ENCODE measurements at places on chromosomes 13 and 19.
A peak's percentile ranks its signal among the peaks of the same experiment; 100 is the strongest.

DNA sequence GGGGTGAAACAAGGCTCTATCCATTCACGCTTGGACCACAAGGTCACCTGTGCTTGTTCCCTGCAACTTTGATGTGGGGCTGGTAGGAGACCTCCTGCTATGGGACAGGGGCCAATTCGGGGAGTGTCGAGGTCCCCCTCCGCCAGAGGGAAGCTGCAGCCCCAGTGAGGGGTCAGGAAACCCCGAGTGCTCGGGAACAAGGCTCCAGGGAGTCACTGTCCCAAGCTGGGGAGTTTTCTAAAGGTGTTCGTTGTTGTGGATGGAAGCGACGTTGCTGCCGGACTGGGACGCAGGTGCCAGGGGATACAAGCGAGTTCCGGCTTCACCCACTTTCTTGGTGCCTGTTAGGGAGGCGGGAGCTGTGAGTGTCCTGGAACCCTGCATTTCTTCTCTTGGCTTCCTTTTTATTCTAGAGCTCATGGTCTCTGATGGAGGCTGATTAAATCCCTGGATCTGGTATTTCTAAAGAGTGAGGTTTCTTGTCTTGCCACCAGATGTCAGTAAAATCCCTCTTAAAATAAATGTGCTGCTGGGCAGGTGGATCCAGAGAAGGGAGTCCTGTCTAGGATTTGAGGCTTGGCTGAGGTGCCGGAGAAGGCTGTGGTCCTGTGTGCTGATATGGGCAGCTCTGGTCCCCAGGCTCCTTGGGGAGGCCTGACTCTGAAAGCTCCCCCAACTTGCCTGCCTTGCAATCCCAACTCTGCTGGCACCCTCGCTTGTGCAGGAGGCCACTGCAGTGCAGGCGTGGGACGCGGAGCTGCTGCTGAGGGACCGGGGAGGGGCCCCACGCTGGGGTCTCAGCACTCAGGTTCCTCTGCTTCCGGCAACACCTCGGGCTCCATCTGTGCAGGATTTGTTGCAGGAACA, 153.9 kb downstream of the TEX29 start:
- DNase-seq = no peak

GRCh38 chr13:94800423-94800822, 88.1 kb upstream of the SOX21 start:
- no peak for DNase-seq

GRCh38 chr13:31765138-31765785, 25.9 kb downstream of the RXFP2 start:
- no peak for DNase-seq

DNA sequence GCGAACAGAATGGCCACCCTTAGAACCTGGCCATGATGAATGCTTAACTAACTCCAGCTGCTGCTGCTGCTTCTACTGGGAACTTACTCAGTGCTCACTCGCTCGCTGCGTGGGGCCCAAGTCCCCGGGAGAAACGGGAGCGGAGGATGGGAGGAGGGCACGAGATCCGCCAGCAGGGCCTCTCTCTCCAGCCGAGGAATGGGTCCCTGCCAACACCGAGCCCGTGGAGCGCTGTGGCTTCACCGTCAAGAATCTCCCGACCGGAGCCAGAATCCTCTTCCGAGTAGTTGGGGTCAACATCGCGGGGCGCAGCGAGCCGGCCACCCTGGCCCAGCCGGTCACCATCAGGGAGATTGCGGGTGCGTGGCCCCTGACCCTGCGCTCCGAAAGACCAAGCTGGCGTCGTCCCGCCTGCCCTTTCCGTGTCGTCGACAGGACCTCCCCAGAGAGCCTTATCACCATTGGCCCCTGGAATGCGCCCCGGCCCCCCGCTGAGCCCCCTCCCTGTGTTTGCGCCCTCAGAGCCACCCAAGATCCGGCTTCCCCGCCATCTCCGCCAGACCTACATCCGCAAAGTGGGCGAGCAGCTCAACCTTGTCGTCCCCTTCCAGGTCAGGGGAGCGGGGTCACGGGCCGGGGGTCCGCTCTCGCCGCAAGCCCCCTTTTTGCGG, 17.8 kb upstream of the EMC10 start:
- no peak for DNase-seq

GRCh38 chr13:43879755-43880181, at the start of gene LACC1:
Gene LACC1 (plus strand): TSS chr13:43879904. CDS start chr13:43880986, 1,082 bp downstream.
- peak; percentile 20 for DNase-seq

DNA sequence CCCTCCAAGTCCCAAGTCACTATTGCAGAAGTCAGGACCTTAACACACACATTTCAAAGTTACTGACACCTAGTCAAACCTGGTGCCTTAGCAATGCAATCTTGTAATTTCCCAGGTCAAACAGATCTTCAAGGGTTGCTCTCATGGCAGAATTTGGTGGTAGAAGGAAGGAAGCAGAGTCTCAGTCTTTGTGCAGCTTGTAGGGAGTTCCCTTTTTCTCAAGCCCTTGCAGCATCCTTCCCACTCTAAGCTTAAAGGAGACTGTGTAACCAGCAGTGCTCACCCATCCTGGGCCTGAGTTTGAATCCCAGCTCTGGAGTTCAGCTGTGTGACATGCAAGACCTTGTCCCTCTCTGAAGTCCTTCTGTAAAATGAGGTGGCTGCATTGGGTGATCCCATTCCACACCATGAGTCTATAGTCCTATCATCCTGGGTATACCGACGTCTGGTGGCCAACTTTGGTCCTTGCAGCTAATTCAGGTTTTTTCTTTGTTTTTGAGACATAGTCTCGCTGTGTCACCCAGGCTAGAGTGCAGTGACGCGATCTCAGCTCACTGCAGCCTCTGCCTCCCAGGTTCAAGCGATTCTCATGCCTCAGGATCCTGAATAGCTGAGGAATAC, 9.8 kb downstream of the SIGLEC10 start:
- DNase-seq = no peak

- no peak for DNase-seq
These were observed 1.2 kb downstream of the IZUMO4 start for GRCh38 chr19:2097886-2098327.

GRCh38 chr13:47564041-47564440, 437.0 kb downstream of the SUCLA2 start:
- DNase-seq = no peak

DNA sequence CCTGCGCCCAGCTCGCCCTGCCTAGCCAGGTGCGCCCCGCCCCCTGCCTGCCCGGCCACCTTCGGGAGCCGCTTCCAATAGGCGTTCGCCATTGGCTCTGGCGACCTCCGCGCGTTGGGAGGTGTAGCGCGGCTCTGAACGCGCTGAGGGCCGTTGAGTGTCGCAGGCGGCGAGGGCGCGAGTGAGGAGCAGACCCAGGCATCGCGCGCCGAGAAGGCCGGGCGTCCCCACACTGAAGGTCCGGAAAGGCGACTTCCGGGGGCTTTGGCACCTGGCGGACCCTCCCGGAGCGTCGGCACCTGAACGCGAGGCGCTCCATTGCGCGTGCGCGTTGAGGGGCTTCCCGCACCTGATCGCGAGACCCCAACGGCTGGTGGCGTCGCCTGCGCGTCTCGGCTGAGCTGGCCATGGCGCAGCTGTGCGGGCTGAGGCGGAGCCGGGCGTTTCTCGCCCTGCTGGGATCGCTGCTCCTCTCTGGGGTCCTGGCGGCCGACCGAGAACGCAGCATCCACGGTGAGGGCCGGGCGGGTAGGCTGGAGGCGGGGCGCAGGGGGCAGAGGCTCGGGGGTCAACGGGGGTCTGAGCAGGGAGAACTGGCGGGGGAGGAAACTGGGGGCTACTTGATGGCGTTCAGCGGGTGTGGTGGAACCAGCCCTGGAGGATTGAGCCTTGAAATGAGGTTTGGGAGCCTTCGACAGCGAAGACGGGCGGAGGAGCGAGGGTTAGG, at the start of gene SPINT2:
Gene SPINT2, plus strand, starts transcription at position 88 of the 727 bp plus-strand sequence. Its CDS starts 320 bp downstream, at position 408.
- DNase-seq = no peak

DNA sequence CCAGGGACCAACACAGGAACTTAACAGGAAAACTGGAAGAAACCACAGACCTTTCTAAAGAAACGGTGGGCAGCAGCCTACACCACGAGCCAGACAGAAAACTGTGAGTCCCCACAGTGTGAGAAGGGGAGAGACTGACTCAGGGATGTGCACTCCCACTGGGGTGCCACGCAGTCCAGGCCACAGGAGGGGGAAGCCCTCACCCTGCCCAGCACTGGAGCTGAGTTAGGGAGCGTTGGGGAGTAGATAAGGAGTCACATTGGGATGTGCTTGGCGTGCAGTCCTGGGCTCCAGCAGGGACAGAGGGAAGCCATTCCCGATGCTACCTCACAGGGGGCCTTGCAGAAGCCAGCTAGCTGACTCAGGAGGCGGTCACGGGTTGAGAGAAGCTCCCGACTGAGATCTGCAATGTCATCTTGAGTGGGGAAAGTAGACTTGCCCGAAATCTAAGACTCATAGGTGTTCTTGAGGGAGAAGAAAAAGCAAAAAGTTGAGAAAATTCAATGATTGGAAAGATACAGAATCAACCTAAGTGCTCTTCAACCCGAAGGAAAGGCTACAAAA, 17.3 kb downstream of the SIGLEC8 start:
- no peak for DNase-seq

GRCh38 chr19:28971049-28971448, 241.9 kb downstream of the UQCRFS1 start:
- DNase-seq = no peak

GRCh38 chr19:58277748-58278540, 811 bp upstream of the ZNF8 start:
- no peak for DNase-seq

DNA sequence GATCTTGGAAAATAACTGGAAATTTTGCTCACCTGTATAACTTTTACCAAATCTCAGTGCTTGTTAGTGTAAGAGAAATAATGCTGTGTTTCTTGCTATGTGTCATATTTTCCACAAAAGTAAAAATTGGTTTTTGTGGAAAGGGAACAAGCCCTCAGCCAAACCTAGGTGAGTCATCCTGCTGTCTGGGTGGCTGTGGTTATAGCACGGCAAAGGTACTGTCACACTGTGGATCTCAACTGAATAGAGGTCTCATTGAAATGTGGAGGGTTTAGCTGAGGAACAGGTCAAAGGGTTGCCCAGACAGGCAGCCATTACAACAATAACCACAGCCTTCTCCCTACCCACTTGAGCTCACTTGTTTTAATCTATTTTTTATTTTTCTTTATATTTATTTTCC, 338.8 kb upstream of the DACH1 start:
- DNase-seq = no peak

DNA sequence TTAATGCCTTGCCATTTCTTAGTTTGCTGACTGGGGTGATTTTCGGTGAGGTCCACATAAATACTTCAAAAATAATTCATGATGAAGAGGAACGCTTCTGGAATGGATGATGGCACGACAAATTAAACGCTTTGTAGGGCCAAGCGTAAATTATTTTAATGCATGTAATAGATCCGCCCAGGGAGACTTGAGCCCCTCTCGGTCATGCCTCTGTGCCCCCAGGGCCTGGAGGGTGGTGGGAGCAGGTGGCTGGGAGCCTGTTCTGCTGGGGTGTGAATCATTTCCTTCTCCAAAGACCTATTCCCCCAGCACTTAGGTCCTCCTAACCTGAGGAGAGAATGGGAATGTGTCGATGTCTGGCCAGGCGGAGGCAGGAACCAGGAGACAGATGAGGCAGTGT, 350.6 kb downstream of the ZNF536 start:
- no peak for DNase-seq

- DNase-seq = no peak
These were observed 13.4 kb downstream of the THOP1 start for GRCh38 chr19:2798733-2799132.

GRCh38 chr13:39688278-39688677, 32.8 kb downstream of the COG6 start:
- no peak for DNase-seq

DNA sequence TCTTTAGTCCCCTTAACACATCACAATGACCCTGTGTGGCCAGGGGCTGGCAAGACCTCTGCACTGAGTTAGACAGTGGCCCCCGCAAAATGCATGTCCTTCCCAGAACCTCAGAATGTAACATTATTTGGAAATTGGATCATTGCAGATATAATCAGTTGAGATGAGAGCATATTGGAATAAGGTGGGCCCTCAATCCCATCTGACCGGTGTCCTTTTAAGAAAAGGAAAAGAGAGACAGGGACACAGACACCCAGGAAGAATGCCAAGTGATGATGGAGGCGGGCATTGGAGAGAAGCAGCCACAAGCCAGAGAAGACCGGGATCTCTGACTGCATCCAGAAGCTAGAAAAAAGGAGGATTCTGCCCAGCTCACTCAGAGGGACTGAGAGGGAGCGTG, 1.8 kb downstream of the FAM187B start:
- DNase-seq = no peak

DNA sequence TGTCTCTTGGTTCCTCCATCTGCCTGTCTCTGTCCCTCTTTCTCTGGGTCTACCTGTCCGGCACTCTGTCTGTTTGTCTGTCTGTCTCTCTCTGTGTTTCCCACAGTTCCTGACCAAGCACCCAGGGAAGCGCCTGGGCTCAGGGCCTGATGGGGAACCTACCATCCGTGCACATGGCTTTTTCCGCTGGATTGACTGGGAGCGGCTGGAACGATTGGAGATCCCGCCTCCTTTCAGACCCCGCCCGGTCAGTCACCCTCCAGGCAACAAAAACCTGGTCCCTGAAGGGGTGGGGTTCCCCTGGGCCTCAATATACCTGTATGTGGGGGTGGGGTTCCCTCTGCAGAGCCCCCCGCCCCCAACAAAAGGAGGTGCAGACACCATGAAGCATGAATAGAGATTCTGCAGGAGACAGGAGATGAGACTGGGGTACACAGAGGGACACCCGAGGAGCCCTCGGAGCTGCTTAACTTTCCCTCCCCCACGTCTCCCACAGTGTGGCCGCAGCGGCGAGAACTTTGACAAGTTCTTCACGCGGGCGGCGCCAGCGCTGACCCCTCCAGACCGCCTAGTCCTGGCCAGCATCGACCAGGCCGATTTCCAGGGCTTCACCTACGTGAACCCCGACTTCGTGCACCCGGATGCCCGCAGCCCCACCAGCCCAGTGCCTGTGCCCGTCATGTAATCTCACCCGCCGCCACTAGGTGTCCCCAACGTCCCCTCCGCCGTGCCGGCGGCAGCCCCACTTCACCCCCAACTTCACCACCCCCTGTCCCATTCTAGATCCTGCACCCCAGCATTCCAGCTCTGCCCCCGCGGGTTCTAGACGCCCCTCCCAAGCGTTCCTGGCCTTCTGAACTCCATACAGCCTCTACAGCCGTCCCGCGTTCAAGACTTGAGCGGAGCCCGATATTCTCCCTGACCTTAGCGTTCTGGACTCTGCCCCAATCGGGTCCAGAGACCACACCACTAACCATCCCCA, 2.6 kb upstream of the CACNG7 start:
- peak; percentile 45 for DNase-seq

DNA sequence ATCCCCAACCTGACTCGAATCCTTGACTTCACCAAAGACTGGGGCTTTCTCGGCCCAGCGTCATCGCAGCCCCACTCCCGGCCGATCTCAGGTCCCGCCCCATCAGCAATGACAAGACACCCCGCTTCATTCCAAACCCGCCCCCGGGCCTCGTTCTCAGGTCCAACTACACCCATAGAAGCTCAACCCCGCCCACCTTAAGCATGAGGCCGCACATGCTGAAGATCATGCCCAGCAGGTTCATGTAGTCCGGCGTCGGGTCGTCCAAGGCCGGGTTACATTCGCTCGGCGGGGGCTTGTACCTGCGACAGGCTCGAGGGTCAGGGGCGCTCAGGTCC, 2.3 kb downstream of the WDR83 start:
- DNase-seq = peak; percentile 39

DNA sequence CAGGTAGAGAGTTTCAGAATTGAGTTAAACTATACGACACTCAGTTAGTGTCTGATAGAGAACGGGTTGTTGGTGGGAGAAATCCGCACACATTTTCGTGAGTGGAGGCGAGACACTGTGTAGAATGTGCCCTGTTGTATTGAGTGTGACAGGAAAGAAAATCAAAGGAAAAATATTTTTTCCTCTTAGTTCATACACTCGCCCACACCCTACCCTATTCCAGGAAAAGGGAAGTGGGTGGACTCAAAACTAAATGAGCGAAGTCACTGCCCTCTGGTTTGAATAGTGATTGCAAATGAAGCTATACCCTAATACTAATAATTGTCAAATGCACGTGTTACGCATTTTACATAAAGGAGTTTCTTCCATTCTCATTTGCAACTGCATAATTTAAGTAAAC, 2.0 kb downstream of the ZNF347 start:
- no peak for DNase-seq

Data from activated naive CD4-positive, alpha-beta T cell (primary cell).